Activated CD4-positive, alpha-beta T cell treated with anti-CD3 and anti-CD28 coated beads, Interleukin-2, amount 50 U/mL, for 48 hours (primary cell): ENCODE measurements at places on chromosomes 1 and 21.

DNA sequence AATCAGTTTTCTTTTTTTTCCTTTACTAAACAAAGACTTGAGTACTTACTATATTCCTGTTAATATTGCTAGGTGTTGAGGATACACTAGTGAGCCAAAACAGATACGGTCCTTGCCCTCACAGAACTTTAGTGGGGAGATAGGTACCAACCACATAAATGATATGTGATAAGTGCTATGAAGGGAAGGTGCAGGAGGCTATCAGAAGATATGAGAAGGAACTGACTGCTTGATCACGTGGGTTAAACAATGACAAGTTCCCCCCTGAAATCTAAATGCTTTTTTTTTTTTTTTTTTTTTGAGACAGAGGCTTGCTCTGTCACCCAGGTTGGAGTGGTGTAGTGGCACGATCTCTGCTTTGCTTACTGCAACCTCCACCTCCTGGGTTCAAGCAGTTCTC, 25.0 kb downstream of the RBM15 start:
- DNase-seq: no peak

- DNase-seq: no peak
Measured at GRCh38 chr1:40753142-40753882, 30.3 kb upstream of the KCNQ4 start.

- no peak for DNase-seq
Measured at GRCh38 chr1:3462356-3463012, 8.0 kb downstream of the ARHGEF16 start.

GRCh38 chr1:186104459-186104858, 270.6 kb downstream of the TPR start:
- no peak for DNase-seq

- DNase-seq: no peak
Measured at GRCh38 chr1:57623039-57623790, 199.4 kb upstream of the DAB1 start.

DNA sequence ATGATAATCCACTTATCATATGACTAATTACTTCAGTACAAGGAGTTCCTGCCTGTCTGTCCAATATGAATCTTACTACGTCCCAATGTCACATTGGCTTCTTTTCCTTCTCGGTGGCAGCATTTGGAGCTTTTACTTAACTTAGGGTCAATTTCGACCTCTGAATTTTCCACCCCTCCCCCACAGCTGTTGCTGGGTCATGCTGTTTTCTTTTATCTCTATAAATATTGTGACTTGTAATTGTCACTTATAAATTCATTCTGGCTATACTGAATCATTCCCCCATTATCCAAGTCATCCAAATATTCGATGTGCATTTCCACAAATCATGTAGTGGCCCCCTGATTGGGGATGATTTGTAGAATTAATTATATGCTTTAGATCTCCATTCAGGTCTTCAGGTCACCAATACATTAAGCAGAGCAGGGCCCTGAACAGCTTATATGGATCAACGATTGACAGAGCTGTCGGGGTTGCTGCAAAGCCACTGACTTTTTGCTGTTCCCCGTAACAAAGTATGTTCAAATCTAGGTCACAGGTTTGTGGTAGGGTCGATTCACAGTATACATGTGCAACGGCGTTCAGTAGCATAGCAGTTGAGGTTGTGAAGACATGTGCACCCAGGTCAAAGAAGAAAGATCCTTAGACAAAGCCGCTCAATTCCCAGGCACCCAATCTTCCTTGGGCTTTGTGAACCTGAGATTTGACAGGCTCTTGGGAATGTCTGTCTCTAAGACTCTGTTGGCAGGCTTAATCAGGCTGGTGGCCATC, 18.3 kb upstream of the RNU1-4 start:
- no peak for DNase-seq
